Epithelial cell of prostate (primary cell): ENCODE measurements at places on chromosomes 7 and 10.

GRCh38 chr7:108145401-108145800, 15.2 kb upstream of the LAMB4 start:
- no peak for DNase-seq

DNA sequence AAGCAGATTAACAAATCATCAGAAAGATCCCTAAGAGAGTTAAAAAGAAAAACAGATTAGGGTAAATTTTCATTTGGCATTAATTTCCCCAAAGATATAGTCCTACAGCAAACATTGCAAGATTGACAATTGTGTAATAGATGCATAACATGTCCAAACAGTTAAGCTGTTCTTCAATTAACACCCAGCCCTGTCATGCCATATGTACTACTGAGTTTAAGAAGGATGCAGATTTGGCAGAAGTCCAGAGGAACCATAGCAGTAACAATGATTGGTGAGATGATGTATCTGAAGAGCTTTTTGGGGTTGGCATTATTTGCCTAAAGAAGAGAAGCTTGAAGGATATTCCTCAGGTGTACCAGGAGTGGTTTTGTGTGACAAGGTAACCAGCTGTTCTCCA, 287.6 kb downstream of the LRMDA start:
- no peak for DNase-seq

DNA sequence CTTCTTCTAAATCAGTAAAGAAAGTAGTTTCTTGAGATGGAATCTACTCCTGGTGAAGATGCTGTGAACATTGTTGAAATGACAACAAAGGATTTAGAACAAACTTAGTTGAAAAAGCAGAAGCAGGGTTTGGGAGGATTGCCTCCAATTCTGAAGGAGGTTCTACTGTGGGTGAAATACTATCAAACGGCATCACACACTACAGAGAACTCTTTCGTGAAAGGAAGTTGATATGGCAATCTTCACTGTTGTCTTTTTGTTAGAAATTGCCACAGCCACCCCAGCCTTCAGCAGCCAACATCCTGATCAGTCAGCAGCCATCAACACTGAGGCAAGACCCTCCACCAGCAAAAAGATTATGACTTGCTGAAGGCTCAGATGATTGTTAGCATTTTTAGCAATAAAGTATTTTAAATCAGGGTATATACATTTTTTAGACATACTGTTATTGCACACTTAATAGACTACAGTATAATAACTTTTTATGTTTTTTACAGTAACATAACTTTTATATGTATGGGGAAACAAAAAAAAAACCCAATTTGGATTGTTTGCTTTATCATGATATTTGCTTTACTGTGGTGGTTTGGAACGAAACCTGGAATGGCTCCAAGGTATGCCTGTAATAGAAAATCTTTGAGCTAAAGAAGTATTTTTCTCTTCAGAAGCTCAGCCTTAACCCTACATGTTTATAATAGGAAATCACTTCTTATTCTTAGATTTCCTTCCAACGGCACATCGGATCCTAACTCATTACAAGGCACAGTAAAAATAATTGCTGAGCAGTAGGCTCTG, 257.3 kb downstream of the LRMDA start:
- no peak for DNase-seq

GRCh38 chr10:79090134-79090803, 21.5 kb downstream of the ZMIZ1 start:
- no peak for DNase-seq

DNA sequence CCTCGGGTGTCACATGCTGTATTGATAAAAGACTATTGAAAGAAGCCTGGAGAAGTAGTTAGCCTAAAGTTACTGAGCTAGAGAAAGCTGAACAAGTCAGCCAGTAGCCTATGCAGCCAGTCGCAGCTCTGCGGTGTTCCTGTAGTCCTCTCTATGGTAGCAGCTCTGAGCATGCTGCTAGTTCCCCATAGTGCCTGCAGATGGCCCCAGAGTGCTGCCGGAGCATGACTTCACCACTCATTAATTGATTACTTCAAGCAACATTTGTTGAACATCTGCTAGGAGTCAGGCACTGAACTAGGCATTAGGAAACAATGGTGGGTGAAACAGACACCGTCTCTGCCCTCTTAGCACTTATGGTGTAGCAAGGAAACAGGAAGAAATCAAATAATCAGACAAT, 422.7 kb downstream of the SORCS3 start:
- DNase-seq: no peak

GRCh38 chr7:148537435-148537834, 53.1 kb upstream of the C7orf33 start:
- no peak for DNase-seq

DNA sequence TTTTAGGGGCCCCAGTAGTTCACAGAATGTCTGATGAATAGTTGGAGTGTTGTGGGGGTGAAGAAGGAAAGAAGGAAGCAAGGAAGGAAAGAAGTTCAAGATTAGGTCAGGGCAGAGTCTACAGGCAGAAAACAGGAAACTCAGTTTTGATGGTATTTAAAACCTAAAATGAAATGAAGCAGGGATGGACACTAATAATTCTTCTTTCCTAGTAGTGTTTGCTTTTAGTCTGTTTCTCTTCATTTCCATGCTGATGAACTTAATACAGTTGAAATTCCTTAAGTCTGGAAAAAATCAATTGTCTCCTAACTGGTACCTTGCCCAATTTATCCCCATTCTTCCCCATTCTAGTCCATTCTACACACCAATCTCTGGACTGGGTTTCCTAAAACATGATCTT, 59.0 kb upstream of the GSAP start:
- no peak for DNase-seq

DNA sequence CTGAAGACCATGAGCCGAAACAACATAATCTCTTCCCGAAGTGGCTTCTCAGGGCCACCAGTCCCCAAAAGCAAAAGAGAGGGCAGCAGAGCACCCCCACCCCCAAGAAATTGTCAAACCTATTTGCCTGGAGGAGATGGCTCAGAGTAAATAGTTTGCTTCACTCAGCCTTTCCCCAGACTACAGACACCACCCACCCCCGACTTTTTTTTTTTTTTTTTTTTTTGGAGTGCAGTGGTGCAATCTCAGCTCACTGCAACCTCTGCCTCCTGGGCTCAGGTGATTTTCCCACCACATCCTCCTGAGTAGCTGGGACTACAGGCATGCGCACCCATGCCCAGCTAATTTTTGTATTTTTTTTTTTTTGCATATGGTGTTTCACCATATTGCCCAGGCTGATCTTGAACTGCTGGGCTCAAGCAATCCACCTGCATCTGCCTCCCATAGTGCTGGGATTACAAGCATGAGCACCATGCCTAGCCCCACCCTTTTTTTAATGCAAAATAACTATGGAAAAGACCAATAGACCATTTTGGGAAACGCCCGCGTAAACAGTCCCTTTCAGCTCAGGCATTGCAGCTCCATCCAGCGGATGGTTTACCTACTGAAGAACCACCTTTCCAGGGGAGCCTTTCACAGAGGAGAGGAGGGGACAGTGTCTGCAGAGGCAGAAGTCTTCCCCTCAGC, 9.7 kb downstream of the ZMIZ1 start:
- DNase-seq: no peak

DNA sequence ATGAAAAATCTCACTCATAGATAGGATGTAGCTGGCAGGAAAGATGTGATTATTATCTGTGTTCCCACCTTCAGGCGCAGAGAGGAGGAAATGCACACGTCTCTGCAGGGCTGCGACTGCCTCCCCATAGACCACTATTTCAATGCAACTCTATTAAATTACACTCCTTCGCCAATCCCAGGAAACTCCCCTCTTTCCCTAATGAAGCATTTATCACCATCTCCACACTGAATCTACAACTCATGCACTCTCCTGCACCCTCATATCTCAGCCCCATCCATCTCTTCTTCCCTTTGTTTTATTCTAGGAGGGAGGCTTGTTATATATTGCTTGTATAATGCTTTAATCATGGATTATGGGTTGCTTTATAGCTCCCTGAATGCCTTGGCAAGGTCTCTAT, 101.8 kb upstream of the RELN start:
- no peak for DNase-seq

DNA sequence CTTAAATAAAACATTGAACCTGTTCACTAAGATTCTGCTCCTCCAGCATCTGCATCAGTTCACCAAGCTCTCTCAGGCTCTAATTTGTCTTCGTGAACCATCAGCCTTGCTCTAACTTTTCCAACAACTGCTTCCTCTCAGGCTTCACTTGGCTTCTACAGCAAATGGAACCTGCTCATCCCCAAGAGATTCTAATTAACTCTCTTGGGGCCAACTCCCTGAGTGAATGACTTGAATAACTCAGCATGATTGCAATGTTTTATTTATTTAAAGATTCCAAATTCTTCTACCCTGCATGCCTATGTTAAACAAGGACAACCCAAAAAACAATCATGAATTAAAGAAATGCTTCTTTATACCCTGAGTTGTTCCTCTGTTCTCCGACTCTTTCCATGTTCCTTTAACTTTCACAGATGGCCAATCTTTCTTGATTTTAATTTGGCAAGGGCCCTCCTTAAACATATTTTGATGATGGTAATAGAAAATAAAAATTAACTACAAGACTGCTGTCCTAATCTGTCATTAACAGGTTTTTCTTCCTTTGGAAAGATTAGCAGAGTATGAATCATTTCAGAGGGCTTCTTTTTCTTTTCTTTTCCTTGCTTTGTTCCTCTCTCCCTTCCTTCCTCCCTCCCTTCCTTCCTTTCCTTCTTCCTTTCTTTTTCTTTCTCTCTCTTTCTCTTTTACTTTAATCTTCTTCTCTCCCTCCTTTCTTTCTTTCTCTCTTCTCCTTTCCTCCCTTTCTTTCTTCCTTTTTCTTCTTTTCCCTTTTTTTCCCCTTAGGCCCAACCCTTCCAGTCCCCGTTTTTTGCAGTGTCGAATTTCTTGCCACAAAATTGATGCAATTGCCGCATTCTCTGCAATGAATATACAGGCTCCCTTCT, 195.0 kb upstream of the RHOBTB1 start:
- no peak for DNase-seq

DNA sequence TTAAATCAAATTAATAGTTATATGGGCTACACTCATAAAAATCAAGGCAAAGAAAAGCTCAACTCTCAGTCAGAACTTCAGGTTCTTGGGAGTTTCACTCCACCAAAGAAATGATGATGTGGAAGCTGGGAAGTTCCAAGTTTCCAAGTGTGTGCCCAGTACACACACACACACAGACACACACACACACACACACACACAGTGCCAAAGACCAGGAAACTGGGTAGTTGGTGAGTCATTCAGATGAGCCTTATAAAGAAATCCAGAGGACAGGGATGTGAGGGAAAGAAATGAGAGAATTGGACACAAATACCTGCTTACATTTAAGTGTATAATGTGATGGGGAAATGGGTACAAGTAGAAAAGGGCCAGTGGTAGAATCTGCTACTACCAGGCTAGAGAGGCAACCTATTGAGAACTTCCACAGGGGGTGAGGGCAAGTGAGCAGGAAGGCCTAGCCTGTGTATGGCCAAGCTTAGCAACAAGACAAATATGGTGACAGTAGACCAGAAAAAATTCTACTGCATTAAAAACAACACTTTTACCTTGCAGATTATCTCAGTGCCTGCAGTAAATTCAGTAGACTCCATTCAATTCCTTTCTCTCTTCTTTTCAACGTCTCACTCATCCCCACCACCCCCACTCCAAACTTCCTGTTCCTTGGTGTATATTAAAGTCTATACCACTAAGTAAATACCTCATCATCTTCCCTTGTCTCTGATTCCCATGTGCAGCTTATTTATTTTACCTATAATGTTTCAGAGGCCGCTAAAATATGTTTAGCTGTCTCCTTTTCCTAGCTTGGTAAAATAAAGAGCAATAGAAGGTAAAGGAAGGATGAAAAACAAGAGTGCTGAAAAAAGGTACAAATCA, 95.0 kb downstream of the CABCOCO1 start:
- peak; percentile 78 for DNase-seq

DNA sequence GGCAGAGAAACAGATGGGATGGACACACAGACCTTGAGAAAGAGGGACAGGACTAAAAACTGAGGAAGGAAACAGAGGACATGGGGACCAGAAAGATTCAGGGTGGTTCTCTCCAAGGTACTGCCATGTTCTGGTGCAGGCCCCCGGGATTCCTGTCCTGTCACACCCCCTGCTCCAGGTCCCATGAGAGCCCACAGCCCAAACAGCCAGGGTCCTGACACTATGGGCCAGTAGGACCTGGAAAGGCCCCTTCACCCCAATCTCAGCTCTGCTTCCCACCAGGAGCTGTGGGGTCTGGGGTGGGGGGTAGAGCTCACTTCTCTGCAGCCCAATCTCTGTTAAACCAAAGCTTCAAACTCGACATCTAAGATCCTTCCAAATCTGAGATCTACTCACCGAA, 21.2 kb downstream of the PDIA4 start:
- DNase-seq: no peak

DNA sequence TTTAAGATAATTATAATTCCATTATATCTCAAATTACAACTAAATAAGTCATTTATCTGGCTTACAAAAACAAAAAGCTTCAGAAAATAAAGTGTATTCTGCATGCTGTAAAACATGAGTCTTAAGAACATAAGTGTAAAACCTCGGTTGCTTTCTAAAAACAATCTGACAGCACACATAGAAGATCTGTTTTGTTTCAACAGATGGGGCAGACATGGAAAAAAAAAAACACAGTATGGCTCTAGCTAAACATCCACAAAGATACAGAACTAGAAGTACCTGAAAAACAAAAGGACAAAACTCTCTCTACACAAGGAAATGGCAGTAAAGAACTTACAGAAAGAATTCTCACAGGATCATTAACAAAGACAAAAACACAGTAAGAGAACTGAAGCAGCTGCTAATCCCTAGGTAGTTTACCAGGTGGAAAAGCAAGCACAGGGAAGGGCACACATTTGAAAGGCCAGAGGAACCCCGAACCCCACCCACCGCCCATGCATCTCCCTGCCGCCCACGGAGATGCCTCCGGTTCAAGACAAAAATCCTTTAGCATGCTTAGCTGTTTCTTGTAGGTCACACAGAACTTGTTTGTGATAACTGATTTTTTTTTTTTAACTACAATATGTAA, 42.5 kb downstream of the DLD start:
- DNase-seq: no peak

DNA sequence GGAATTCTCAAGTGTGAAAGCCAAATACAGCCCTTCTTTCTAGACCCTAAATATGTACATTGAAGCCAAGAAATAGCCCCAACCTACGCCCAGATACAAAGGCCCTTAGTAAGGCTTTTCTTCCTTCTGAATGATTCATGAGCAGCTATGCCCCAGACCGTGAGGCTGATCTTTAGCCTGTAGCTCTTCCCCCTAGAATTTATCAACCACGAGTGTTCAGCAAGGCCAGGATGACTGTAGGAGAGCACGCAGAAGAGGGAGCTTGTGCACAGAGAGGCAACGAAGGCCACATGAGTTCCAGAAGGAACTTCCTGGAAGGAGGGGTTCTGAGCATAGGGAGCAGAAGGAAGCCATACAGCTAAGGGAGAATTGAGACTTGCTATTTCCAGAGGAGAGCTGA, 53.0 kb upstream of the HABP2 start:
- no peak for DNase-seq

GRCh38 chr10:106938513-106938912, 226.0 kb downstream of the SORCS1 start:
- DNase-seq: no peak

GRCh38 chr7:37119296-37119860, 329.3 kb downstream of the ELMO1 start:
- no peak for DNase-seq
